ENCODE measurements at places on chromosomes 4 and X. TPM values are rescaled to one million over a fixed set of nuclear protein-coding genes. Genes with fewer than 3 reads are reported as not detected.

ETDA gene
- not detected for total RNA-seq

DNA sequence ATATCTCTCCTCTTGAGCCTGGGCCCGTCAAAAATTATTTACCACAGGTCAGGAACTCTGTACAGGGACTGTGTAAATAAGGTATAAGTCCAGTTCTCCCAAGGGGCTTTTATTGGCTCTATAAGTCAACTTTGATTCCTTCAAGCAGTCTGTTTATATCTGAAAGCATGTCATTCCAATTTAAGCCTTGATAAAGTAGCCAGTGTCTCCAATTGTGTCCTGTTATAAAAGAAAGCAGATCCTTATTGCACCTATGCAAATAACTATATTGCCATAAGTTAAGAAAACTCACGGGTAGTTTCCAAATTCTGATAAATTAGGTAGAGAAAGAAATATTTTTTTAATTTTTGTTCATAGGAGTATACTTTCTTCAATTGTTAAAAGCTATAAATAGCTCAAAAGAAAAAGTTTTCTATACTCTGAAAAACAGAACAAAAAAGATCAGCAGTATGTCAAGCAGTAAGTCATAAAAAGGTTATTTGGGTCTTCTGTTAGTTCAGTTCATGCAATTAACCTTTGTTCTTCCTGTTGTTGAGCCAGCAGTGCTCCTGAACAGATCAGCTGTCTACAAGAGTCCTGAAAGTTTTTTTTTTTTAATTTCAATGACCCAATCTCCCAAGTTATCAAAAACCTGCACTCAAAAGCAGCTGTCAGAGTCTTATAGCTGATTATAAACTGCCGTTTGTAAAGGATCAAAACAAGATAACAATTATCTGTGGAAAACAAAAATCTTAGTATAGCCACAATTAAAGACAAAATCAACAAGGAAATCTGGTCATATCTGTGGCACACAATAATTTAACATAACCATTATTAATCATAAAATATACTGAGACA, 178.4 kb upstream of the GALNT7 start:
- DNase-seq: no peak

DNA sequence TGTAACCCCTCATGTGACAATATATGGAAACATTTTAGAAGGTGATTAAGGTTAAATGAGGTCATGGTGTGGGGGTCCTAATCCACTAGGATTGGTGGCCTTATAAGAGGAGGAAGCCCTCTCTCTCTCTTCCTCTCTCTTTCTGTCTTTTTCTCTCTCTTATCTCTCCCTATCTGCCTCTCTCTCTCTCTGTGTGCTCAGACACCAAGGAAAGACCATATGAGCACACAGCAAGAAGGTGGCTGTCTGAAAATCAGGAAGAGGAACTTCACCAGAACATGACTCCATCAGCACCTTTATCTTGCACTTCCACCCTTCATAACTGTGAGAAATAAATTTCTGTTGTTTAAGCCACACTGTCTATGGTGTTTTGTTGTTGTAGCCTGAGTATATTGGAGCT, 1472.2 kb downstream of the PCDH7 start:
- DNase-seq: no peak

GRCh38 chr4:152525878-152526277, 10.0 kb downstream of the FBXW7 start:
- no peak for DNase-seq

DGKK gene
- total RNA-seq: under 0.01 TPM

GRCh38 chr4:119550857-119551532, 77.6 kb downstream of the PDE5A start:
- no peak for DNase-seq

- DNase-seq: peak; percentile 39
Observed at GRCh38 chrX:153708415-153708814, 15.8 kb downstream of the BCAP31 start.

SPATA4 gene
- not detected for total RNA-seq

EFHC2 gene
- 0.81 TPM for total RNA-seq

DNA sequence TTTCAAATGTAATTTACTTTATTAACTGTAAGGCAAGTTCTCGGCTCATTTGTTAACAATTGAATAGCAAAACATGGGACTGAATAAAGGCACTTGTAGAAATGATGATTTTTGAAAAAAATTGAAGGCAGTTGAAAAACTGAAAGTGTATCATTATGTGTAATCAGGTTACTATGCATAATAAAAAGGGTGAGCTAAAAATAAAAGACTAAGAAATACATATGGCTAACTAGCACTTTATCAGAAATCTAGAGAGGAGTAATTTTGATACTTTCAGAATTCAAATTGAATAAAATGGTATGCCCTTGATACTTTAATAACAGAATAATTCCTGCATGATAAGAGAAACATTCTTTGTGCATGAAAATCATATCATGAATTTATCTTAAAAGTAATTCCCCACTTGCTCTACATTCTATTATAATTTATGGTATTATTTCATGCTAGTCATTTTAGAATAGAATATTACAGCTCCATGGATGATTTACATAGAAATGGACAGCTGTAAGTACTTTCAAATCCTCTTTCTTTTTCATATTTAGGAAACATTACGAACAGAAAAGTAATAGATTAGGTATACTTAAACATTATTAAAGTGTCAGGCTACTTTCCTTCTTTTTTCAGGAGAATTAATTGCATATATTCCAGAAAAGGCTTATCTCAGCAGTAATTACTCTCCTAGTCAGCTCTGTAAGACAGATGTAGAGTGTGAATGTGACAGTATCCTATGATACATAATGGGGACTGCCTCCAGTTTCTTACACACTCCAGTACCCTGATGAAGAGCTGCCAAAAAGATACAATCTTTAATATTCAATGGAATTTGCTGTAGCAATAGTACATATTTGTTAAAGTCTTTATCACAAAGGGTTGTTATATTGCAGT, 697.3 kb downstream of the CCSER1 start:
- no peak for DNase-seq

DNA sequence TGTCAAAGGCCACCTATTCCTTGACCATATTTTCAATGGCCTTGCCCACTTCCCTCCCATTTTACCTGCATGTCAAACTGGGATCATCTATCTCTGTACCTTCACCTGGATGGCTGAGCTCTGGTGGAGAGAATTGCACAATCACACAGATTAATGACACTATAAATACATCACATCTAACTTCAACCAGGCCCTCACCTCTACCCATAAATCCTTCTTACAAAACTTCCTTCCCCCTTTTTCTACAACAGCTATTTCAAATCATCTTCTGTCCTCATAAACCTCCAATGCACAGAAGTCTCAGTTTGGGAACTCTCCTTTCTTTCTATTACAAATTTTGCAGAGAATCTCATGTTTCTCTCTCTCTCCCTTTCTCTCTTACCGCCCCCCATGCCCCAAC, 9.2 kb downstream of the PALLD start:
- no peak for DNase-seq

DNA sequence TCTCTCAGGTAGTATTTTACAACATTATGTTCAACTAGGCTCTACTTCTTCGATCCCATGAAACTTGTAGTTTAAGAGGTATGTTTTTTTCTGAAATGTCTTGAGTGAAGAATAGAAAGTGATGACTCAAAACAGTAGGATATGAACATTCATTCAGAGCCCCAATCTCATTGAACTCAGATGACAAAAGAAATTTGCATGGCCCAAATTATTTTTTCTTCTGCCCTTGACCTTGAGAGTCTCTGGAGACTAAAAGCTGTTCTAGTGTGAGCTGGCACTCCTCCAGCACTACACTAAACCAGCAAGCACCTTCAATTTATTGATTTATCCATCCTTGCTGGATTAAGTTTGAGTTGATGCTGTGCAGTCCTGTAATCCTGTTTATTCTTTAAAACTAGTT, 4.0 kb downstream of the DCLK2 start:
- no peak for DNase-seq

GRCh38 chrX:133085785-133086184, 11.1 kb downstream of the USP26 start:
- DNase-seq: peak; percentile 16

DNA sequence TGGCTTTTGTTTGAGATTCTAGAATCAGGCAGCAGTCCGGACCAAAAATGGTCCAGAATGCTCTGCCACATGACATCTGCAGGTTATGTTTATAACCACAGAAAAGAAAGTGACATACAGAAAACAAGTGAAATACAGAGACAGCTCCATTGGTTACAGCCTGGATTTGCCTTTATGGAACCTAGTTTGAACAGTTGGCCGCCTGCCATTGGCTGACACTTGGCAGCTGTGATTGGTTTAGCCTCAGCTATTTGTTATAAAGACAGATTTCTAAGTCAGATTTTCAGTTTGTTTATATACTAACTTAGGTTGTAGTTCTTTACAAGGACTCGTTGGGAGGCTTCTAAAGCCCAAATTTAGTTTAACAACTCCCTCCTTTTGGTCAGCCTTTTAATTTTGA, 40.8 kb upstream of the IL9R start:
- no peak for DNase-seq

- DNase-seq: no peak
Observed at GRCh38 chr4:159400558-159401225, 297.8 kb downstream of the RAPGEF2 start.

DNA sequence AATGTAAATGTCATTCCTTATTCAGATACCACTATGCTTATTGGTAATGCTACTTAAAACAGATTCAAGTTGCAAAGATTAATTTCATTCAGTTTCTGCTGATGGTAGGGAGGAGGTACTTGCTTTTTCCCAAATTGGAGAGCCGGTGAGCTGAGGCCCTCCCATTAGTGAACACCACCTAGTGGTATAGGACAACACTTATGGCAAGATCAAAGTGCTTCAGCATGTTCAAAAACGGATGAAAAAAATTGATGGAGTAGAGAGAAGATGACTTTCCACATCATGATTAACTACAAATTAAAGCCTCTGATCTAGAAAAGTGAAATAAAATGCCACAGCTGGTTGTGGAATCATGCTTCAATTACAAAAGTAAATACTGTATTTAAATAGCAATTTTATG, 112.9 kb downstream of the MBNL3 start:
- no peak for DNase-seq

DNA sequence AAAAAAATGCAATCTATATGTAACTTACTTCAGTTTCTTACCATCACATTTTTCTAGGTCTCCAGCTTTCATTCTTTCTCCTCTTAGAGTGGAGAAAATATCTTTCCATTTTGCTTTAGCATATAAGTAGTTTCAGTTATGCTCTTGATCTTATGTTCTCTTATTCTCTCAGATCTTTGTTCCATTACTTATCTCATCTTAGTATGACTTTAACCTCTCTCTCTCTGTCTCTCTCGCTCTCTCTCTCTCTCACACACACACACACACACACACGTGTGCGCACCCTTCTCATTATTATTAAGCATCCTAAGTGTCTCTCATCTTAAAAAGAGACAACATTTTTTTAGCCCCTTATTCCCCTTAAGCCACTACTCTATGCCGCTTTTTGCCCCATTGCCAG, 92.8 kb downstream of the FAAH2 start:
- no peak for DNase-seq

- DNase-seq: no peak
Observed at GRCh38 chrX:36961590-36961989, 46.6 kb upstream of the FAM47C start.

GRCh38 chr4:7924163-7924562, 15.5 kb downstream of the AFAP1 start:
- DNase-seq: no peak

PDHA1 gene
- total RNA-seq: 147 TPM

- DNase-seq: no peak
Observed at GRCh38 chr4:110224812-110225211, 26.4 kb upstream of the ELOVL6 start.

DNA sequence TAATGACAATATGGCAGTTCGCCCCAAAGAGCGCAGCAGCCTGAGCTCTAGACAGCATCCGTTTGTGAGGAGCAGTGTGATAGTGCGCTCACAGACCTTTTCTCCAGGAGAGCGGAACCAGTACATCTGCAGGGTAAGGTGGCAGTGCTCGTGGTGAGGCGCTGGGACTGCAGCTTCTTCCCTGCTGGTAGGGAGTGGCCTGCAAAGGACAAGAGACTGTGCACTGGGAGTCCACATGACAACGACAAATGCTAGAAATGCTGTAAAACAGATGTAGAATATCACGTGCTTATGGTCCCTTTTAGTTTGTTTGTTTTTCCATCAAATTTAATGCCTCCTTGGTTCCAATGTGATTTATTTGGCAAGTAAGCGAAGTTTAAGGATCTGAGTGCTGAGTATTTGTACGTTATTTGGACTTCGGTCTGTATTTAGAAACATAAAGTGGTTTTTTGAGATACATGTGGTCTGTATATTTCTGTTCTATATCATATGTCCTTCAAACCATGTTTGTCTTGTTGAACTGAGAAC, 35.8 kb downstream of the CLDN22 start:
- no peak for DNase-seq

DNA sequence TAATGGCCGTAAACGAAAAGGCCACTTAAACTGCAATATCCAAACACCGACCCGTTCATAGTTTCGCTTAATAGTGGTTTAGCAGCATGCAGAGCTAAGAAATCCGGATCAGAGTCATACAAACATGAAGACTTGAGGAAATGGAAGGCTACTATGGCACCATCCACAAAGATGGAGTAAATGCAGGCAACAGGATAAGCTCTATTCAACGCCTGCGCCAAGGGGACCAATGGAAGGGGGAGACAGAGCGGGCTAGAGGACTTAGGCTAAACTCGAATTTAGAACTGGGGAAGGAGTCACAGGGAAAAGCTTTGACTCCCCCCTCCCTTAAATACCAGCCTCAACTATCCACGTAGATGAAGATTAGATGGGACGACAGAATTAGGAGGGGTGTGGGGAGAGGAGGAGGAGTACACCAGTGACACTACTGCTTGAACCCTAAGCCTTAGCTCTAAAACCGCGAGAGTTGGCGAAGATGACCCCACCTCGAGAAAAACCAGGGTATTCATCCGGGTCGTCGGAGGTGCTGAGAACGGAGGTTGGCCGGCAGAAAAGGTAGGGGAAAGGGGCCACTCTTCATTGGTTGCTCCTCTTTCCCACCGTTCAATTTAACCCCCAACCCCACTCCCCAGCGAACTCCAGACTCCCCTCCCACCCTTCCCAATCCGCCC, 3.5 kb downstream of the HUWE1 start:
- DNase-seq: no peak

- DNase-seq: no peak
Observed at GRCh38 chr4:82951196-82951595, 50.7 kb downstream of the THAP9 start.

DNA sequence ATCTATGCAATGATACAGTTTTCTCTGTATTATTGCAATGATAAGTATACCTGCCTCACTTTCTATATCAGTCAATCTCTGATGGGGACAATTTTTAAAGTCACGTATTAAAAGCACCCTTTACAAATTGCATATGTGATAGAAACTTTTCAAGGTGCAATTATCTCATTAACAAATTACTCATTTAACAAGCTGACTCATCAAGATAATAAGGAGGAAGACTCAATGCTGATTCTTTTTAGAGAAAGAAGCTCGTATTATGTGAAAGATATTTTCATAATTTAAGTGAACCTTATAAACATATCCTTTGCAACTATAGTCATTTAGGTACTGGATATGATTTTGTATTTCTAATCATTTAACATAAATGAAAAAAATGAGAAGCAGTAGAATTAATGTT, 1080.9 kb upstream of the TENM3 start:
- DNase-seq: no peak

GRCh38 chrX:40095583-40096394, 2.0 kb downstream of the BCOR start:
- no peak for DNase-seq
